ENCODE measurements at places on chromosomes 6 and 20. TPM values are rescaled to one million over a fixed set of nuclear protein-coding genes. Genes with fewer than 3 reads are reported as not detected.
A peak's percentile ranks its signal among the peaks of the same experiment; 100 is the strongest.

The SYNDIG1 gene
- total RNA-seq: 38.1 TPM

The SLC22A3 gene
- 0.35 TPM for total RNA-seq

GRCh38 chr6:7267466-7268091, 45.4 kb downstream of the SSR1 start:
- no peaks in the 10 kb centered on the region for H3K4me1 ChIP-seq
- peak; percentile 80 for DNase-seq
- no peaks in the 10 kb centered on the region for H3K36me3 ChIP-seq
- no peak overlapping the region for H3K4me3 ChIP-seq
- no peak overlapping the region for H3K27ac ChIP-seq
- no peaks in the 10 kb centered on the region for H3K27me3 ChIP-seq

GRCh38 chr20:13681248-13682125, 42.8 kb upstream of the TASP1 start:
- no peaks in the 10 kb centered on the region for H3K36me3 ChIP-seq
- DNase-seq: no peak
- H3K4me3 ChIP-seq: no peak overlapping the region
- no peaks in the 10 kb centered on the region for H3K27me3 ChIP-seq
- H3K27ac ChIP-seq: no peak overlapping the region
- H3K4me1 ChIP-seq: no peaks in the 10 kb centered on the region

GRCh38 chr20:44705364-44706094, 9.6 kb upstream of the CCN5 start:
- H3K4me1 ChIP-seq: peaks cover 52% of the 10 kb centered on the region
- no peak overlapping the region for H3K4me3 ChIP-seq
- no peaks in the 10 kb centered on the region for H3K36me3 ChIP-seq

DNA sequence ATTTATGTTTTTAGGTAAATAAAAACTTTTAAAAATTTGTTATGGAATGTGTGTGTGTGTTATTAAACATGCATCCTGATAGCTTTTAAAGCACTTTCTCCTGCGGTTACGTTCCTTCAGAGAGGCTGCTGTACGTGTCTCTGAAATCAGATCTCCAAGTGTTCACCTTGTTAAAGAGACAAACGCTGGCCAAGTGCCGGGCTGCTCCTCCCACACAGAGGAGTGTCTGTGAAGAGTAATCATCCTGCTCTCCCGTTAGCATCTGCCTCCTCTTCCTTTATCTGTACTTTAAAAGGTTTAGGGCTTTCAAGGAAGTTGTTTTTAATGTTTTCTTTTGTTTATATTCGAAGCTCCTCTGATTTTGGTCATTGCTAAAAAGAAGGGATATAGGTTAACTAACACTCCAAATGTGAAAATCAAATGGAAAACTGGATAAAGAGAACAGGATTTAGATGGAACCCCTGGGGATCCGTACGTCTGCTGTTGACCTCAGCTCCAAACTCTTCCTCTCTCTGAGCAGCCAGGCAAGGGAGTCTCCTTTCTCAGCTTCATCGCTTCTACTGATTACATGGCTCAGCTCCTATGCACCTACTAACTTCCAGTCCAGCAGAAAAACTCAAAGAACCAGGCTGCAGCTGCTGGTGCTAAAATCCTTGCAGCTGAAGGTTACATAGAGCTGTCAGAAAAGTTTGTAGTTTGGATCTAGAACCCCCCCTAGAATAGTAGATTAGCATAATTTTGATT, 20.0 kb downstream of the IRF4 start:
- no peaks in the 10 kb centered on the region for H3K4me1 ChIP-seq
- H3K4me3 ChIP-seq: no peak overlapping the region
- no peak for DNase-seq
- H3K27ac ChIP-seq: no peak overlapping the region

GRCh38 chr6:18203786-18204185, 48.6 kb downstream of the KDM1B start:
- H3K27ac ChIP-seq: no peak overlapping the region
- DNase-seq: no peak
- H3K27me3 ChIP-seq: no peaks in the 10 kb centered on the region
- no peak overlapping the region for H3K4me3 ChIP-seq
- peaks cover 12% of the 10 kb centered on the region for H3K36me3 ChIP-seq

DNA sequence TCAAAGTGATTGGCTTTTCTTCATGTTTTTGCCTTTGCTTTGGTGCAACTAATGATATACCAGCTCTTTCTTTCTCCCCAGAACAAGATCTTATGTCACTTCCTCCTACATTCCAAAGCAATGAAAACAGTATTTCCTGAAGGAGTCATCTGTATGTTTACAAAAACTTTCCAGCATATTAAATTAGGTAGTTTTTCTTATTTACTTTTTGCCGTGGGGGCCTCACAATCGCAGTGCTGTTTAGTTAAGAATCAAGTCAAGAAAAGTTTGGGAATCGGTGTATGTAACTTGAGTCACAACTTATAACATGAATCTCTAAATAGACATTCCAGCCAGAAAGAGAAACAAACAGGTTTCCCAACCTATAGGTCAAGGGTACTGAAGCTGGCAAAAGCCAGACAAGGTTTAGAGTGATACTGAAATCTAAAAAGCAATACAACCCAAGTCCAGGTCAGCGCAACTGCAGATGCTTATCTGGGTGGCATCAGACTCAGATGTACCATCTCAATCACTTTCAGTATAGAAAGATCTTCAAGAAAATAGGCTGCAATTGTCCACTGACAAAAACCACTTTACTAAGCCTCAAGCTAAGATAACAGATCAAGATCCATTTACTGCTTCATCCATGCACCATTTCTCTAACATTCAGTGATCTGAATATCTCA, 63.6 kb downstream of the IPCEF1 start:
- DNase-seq: no peak
- H3K4me1 ChIP-seq: peaks cover 11% of the 10 kb centered on the region
- H3K36me3 ChIP-seq: no peaks in the 10 kb centered on the region
- no peak overlapping the region for H3K4me3 ChIP-seq
- H3K27ac ChIP-seq: no peak overlapping the region

The OPRM1 gene
- total RNA-seq: not detected

DNA sequence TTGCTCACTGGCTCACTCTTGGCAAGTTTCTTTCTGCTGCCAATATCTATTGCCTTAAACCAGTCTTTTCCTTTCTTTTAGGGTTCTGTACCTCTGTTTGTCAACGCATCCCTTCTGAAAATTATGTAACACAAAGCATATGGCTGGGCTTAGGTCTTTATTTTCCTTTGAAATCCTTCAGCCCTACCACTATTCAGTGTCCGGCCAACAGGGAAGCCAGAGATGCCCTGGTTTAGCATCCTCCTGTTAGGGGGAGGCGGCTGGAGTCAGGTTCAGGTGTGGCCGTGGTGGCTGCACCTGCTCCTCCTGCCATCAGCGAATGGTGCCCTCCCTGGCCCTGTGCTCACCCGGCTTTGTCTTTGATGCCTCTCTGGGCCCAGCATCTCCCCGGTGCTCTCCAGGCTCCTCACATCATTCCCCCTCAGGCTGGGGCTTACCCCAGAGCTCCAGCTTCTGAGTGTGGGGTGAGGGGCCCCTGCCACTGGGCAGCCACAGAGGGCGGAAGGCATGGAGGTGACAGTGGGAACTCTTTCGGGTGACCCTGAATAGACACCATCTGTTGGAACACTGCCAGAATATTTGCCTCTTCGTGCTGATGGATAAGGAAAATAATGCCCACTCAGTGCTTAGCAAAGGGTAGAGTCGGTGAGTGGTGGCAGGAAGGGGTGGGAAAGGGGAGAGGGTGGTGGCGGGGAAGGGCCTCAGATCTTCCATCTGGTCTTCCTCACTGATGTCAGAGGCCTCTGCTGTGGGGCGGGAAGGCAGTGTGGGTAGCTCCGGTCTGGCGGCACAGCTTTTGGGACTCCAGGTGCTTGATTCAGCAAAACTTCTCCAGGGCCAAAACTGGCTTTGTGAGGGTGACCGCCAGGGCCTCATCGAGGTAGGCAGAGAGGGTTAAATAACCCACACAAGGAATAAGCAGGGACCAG, 97.2 kb downstream of the DACT2 start:
- no peaks in the 10 kb centered on the region for H3K27me3 ChIP-seq
- no peak overlapping the region for H3K4me3 ChIP-seq
- no peaks in the 10 kb centered on the region for H3K4me1 ChIP-seq
- H3K36me3 ChIP-seq: no peaks in the 10 kb centered on the region

The GPR63 gene
- total RNA-seq: 0.86 TPM

The BPIFB2 gene
- not detected for total RNA-seq

DNA sequence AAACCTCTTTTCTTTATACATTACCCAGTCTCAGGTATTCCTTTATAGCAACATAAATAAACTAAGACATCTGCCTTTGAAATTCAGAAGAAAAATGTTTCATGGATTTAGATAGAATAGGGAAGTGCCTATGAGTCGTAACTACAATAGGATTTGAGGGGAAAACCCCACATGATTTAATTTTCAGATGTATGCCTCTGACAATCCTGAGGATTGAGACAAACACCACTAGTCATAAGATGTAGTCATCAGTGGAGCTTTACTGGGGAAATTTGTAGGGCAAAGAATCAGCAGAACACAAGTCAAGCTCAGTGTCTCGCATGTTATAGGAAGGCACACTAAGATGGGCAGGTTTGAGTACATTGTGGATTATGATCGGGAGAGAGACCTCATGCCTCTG, 566.4 kb downstream of the BMP2 start:
- no peak for DNase-seq
- H3K27me3 ChIP-seq: no peaks in the 10 kb centered on the region
- H3K36me3 ChIP-seq: no peaks in the 10 kb centered on the region
- H3K4me3 ChIP-seq: no peak overlapping the region
- H3K4me1 ChIP-seq: no peaks in the 10 kb centered on the region
- no peak overlapping the region for H3K27ac ChIP-seq

- H3K4me3 ChIP-seq: no peak overlapping the region
- H3K4me1 ChIP-seq: no peaks in the 10 kb centered on the region
- no peaks in the 10 kb centered on the region for H3K27me3 ChIP-seq
- H3K36me3 ChIP-seq: no peaks in the 10 kb centered on the region
- no peak for DNase-seq
- H3K27ac ChIP-seq: no peak overlapping the region
Measured at GRCh38 chr6:12823847-12824246, 107.3 kb downstream of the PHACTR1 start.

The CDH4 gene
- total RNA-seq: 0.07 TPM

DNA sequence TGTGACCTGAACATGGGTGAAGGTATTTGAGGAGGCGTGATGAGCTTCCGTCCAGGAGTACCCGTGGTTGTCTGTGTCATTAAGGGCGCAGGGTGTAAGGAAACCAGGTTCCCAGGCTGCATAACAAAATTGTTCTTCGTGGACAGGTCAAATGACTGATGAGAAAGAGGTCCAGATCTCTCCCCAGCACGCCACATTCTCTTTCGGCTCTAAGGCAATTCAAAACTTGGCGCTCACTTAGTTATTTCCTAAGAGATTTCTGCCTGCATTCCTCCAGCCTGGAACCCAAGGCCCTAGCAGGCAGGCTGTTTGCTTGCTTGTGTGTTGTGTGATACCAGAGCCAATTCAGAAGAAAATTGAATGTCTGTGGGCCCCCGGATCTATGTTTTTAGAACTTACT, 139.9 kb downstream of the AGPAT4 start:
- H3K36me3 ChIP-seq: peaks cover 15% of the 10 kb centered on the region
- no peaks in the 10 kb centered on the region for H3K27me3 ChIP-seq
- no peak overlapping the region for H3K4me3 ChIP-seq
- DNase-seq: no peak
- no peaks in the 10 kb centered on the region for H3K4me1 ChIP-seq

DNA sequence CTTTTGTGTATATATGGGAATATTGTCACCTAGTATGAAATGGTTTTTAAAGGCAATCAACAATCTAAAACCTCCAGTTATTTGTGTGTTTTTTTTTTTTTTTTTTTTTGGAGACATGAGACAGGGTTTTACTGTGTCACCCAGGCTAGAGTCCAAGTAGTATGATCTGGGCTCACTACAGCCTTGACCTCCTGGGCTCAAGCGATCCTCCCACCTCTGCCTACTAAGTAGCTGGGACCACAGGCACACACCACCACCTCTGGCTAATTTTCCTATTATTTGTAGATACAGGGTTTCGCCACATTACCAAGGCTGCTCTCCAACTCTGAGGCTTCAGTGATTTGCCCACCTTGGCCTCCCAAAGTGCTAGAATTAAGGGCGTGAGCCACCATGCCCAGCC, 349.9 kb downstream of the UTRN start:
- no peak overlapping the region for H3K27ac ChIP-seq
- no peaks in the 10 kb centered on the region for H3K27me3 ChIP-seq
- no peak for DNase-seq
- no peaks in the 10 kb centered on the region for H3K4me1 ChIP-seq

The SLPI gene
- 306 TPM for total RNA-seq

DNA sequence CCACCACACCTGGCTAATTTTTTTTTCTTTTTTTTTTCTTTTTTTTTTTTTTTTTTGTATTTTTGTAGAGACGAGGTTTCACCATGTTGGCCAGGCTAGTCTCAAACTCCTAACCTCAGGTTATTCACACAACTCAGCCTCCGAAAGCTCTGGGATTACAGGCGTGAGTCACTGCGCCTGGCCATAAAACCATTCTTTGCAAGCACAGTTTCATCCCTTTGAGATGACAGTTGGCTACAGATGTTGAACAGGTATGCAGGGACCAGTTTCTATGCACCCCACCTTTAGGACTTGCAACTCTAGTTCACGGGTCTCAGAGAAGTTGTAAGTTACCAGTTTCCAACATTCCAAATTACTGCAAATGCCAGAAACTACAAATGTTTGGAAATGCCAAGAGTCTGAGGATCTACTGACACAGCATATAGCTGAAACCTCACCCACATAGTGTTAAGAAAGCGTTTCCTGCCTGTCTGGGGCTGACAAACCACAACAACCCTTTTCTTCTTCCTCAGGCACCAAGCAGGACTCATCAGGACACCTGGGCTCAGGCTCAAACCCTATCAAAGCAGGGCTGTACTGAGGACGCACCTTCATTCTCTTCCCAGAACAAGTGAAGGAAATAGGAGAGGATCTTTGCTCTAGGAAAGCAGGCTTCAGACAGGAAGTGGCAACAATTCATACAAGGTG, 22.9 kb downstream of the ARHGAP18 start:
- H3K4me3 ChIP-seq: no peak overlapping the region
- H3K36me3 ChIP-seq: no peaks in the 10 kb centered on the region
- no peak overlapping the region for H3K27ac ChIP-seq
- no peaks in the 10 kb centered on the region for H3K27me3 ChIP-seq

The CCN5 gene
- total RNA-seq: 85.1 TPM

DNA sequence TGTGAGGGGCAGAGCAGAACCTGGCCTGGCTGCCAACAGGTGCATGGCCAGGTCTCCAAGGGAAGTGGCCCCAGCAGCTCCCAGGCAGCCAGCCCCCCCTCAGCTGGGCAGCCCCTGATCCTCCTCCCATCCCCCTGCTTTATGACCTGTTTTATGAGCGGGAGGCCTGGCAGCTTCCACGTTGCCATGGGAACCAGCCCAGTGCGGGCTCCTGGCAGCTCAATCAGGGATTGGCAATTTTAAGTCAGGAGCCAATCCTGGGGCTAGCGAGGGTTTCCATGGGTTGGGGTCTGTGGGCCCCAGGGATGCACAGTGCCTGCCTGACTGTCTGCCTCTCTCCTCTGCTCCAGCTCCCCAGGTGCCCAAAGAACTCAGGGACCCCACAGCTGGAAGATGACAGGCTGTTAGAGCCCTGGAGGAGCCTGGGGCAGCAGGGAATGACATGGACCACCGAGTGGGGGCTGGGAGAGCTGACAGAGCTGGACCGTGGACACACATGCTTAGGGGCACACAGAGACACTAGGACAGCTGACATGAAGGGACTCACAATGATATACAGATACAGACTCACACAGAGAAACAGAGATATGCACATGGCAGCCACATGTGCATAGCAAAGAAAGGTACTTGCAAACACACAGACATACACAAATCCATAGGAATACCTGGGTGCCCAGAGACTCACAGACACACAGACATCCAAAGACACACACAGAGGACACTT, 56.5 kb upstream of the SIRPA start:
- H3K36me3 ChIP-seq: no peaks in the 10 kb centered on the region
- no peak for DNase-seq

The ACTL10 gene
- 0.79 TPM for total RNA-seq

The BYSL gene
- 7.6 TPM for total RNA-seq

- no peak for DNase-seq
- H3K27ac ChIP-seq: no peak overlapping the region
Measured at GRCh38 chr6:18427296-18427695, 40.1 kb downstream of the RNF144B start.

The FILIP1 gene
- total RNA-seq: 78.2 TPM

Measured in right atrium auricular region (tissue), 2 donors.